Stimulated activated CD4-positive, alpha-beta T cell treated with anti-CD3 and anti-CD28 coated beads, TNF-alpha, amount 100 ng/mL, for 1 hour (primary cell): ENCODE measurements at places on chromosomes 3 and 15.

GRCh38 chr3:14363379-14363778 is 39.0 kb upstream of the SLC6A6 start:
- no peak for DNase-seq

DNA sequence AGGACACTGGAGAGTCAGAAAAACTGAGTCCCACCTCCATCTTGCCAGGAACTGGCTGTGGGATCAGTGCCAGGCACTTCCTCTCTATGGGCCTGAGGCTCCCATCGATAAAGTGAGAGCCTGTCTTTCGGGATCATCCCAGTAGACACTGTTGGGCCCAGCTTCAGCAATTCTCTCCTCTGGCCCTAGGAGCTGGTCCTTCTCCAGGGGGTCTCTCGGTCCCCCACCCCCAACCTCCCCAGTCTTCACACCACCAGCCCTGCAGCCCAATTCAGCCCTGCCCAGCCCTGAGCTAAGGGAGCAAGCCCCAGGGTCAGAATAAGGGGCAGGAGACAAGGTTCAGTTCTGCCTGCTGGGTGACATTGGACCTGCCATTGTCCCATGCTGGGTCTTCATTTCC is 4.5 kb upstream of the LCTL start:
- DNase-seq: no peak

DNA sequence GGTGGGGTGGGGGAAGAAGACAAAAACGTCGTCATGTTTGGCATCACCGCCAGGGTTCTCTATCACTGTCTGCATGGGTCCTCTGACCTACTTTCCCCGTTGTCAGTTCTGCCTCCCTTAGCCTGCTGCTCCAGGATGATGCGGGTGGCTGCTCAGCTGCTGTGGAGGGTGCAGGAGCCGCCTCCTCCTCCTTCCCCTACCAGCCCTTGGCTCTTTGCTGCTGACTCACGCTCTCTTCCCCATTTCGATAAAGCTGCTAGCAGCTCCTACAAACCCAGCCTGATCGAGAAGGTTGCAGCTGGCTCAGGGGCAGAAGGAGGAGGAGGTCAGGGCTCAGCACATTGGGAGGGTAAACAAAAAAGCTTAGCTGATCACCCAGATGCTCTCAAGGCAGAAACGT is 49.5 kb upstream of the SEC13 start:
- no peak for DNase-seq

DNA sequence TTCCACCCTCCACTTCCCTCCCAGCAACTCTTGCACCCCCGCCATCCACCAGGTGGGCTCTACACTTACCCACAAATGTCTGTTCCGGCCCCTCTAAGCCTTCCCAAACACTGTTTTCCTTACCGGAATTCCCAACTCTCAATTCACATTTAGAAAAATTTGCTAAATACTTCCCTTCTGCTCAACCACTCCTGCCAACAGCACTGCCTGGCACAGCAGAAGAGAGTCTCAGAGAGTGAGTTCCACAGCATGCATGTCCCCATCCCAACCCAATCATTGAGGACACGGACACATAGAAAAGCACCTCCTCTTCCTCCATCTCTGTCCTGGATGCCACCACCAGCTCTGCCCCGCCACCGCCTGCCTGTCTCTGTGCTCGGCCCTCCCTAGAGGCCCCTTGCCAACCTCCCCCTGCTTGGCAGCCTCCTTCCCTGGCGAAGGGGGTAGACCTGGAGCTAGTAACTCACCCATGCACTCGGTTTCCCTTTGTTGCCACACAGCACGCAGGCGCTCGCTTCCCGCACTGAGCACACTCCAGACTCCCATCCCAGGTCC is 66.2 kb upstream of the SLC6A1 start:
- no peak for DNase-seq

GRCh38 chr3:123327956-123328850 is 120.7 kb downstream of the ADCY5 start:
- DNase-seq: no peak

DNA sequence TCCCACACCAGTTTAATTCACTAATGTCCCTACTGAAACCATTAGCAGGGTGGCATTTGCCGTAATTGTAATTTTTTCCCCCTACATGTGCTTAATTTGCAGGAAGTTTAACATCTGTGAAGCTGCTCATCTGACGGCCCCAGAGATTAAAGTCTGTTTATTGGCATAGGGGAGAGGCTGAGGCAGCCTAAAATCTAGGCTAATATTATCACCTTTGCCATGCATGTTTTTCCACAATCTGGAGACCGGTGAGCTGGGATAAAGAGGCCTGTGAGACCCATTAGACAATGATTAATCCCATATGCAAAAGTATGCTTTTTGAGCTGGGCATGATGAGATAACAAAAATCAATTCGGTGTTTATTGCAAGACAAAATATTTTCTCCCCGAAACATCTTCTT is 561.2 kb upstream of the ALCAM start:
- no peak for DNase-seq

DNA sequence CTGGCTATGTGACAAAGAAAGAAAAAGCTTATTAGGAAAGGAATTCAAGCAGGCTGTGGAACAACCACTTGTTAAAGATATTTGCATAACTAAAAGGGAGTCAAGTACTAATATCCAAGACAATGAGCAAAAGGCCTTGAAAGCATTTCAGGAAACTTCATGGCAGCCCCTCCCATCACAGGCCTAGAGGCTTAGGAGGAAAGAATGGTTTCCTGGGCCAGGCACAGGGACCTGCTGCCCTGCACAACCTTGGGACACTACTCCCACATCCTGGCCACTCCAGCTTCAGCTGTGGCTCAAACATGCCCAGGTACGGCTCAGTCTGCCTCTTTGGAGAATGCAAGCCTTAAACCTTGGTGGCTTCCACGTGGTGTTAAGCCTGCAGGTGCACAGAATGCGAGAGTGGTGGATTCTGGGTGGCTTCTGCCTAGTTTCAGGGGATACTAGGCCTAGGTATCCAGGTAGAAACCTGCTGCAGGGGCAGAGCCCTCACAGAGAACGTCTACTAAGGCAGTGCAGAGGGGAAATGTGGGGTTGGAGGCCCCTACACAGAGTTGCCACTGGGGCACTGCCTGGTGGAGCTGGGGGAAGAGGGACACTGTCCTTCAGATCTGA is 121.6 kb downstream of the OPA1 start:
- no peak for DNase-seq

DNA sequence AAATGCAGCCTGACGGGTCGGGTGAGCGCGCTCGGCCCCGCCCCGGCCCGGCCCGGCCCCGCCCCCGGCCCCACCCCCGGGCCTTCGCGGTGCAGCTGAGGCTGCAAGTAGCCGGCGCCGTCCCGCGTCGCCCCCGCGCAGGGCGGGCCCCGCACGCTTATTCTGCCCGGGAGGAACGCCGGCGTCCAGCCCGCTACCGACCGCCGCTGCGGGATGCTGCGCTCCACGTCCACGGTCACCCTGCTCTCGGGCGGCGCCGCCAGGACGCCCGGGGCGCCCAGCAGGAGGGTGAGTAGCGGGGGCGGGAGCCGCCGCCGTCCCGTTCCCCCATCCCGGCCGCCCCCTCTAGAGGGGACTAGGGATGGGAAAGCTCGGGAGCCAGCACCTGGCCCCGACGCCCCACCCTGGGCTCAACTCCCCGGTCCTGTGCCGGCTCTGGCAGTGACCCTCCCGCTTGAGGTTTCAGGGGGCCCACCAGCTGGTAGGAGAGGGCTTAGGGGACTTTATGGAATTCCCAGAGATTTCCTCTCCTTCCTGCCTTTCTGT is at the start of gene MYZAP:
Gene MYZAP (plus strand): TSS at position 83 of the 546 bp plus-strand sequence. CDS start 131 bp downstream, at position 214.
- peak; percentile 17 for DNase-seq
